Frontal cortex (tissue), 4 donors: ENCODE measurements at places on chromosomes 4 and X. TPM values are rescaled to one million over a fixed set of nuclear protein-coding genes. Genes with fewer than 3 reads are reported as not detected.

FHIP1A gene
- total RNA-seq = 2.0 TPM

GRCh38 chrX:10176121-10177003 is 19.6 kb downstream of the CLCN4 start:
- no peak for DNase-seq

DNA sequence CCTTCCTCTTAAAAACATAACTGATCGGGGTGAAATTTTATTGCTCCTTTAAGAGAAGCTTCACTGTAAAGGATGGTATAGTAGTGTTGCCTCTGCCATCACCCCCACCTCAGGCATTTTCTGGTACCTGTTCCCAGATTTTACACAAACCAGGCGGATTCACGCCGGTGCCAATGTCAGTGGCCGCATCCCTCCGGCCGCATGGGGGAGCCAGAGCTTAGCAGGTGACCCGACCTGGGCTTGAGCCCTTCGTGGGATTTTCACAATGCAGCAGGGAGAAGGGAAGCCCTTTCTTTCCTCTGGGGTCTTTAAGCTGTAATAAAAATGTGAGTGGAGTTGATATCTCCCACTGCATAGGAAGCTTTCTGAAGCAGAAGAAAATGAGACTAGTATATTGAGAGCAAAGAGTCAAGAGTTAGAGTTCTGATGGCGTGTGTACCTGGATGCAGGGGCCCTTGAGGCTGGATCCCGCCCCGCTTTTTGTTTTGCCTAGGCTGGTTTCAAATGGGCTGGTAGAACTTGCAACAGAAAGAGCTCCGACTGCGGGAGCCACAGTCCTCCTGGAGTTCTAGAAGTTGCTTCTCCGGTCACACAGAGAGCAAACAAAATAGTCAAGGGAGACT is 59.4 kb downstream of the POLR2B start:
- no peak for DNase-seq

- DNase-seq = no peak
These were observed 4.8 kb upstream of the SYNPO2 start for GRCh38 chr4:118883861-118884260.

DNA sequence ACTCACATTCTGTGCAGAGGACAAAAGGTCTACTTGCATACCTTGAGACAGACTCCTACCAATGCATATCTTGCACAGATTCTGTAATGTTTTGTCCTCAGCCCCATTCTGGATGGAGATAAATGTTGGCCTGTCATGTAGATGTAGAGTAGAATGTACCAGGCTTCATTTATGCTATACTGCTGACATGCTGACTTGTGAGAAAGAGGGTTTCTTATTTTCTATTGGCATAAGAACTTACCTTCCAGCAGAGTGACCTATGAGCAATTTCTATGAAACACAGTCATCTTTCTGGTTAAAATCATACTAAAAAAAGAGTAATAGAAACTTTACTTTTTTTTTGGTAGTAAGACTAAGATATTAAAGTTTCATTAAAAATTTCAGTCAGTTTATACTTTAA is 17.2 kb downstream of the SLC4A4 start:
- no peak for DNase-seq

GRCh38 chr4:157004279-157005161 is 32.9 kb upstream of the PDGFC start:
- no peak for DNase-seq

GRCh38 chrX:23953908-23954269 is 46.1 kb downstream of the CXorf58 start:
- no peak for DNase-seq

DNA sequence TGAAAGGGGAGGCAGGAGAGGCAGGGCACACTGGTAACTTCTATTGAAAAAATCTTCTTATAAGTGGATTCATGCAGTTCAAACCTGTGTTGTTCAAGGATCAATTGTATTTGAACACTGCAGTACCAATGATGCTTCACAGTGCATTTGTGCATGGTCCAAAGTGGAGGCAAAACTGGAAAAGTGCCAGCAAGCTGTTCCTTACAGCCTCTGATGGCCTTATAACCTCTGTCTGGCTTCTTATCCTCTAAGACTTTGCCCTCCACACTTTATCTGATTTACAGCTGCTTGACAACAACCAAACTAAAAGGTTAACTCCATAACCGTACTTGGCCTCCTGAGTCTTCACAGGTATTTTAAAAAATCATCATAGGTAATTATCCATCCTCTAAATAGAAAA is 40.4 kb downstream of the MAGEB17 start:
- no peak for DNase-seq

DNA sequence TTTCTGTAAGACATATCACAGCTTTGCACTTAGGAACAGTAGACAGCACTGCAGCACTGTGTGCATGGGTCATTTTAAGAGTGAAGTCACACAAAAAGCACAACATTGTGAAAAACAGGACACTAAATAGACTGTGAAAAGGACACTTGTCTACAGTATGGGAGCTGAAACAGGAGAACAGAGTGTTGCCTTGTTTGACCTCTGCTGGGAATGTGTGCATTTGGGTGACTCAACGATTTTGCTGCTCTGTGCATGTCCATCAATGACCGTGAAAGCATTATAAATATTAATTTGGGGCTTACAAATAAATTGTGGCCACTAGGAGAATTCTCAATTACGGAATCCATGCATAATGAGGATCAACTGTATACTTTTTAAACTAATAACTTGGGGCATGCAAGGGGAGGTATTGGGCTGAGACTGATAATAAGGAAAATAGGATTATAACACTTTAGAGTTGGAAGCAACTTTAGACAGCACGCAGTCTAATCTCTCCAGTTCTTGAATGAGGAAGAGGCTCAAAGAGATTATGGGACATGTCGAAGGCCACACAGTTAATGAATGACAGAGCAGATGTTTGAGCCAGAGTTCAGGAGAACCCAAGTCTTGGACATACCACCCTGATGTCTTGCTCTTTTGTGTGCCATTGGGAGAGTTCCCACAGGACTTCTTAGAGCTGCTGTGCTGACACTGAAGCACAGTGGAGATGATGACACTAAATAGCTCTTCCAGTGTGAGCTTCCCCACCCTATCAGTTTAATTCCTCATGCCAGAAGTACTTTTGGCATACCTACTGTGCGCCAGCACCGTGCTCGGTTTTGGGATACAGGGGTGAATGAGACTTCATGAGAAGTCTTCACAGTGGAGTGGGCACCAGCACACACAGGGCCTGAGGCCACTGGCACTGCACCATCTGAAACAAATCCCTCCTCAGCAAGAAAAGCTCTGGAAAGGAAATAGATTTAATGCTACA is 79.3 kb downstream of the FRAS1 start:
- no peak for DNase-seq

DNA sequence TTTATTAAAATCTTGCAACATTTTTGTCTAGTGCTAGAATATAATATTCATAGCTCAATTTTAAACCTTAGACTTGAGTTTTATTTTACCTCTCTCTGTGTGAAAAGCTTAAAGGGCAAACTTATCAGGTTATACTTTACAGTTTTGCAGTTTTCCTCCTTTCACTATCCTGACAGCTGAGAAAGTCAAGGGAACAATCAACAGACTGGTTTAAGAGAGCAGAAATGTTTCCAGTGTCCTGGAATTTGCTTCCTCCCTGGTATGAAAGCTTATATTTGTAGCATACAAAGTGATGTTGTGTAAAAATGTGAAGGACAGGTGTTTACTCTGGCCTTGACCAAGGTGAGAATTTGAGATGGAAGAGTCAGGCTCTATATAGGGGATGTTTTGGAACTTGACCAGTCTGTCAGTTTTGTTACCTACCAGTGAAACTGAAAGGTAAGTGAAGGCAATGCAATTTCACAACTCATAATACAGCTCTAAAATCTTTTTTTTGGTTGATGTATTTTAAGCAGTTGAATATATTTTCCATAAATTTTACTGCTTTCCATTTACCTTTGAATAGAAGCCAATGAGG is 64.6 kb downstream of the FHIP1A start:
- DNase-seq = no peak

DNA sequence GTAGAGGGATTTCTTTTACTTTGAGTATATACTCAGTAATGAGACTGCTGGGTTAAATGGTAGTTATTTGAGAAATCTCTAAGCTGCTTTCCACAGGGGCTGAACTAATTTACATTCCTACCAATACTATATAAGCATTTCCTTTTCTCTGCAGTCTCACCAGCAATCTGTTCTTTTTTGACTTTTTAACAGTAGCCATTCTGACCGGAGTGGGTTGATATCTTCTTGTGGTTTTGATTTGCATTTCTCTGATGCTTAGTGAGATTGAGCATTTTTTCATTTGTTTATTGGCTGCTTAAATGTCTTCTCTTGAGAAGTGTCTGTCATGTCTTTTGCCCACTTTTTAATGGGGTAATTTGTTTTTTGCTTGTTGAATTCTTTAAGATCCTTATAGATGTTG is 43.3 kb downstream of the SPCS3 start:
- DNase-seq = no peak

- no peak for DNase-seq
These were observed 473 bp upstream of the VAMP7 start for GRCh38 chrX:155880586-155881157.

PDLIM3 gene
- total RNA-seq = 14.3 TPM

- DNase-seq = no peak
These were observed 2.5 kb downstream of the VBP1 start for GRCh38 chrX:155218777-155219176.

RNF175 gene
- total RNA-seq = 31.0 TPM

- no peak for DNase-seq
These were observed 203.7 kb downstream of the NSUN7 start for GRCh38 chr4:40953283-40954087.

DNA sequence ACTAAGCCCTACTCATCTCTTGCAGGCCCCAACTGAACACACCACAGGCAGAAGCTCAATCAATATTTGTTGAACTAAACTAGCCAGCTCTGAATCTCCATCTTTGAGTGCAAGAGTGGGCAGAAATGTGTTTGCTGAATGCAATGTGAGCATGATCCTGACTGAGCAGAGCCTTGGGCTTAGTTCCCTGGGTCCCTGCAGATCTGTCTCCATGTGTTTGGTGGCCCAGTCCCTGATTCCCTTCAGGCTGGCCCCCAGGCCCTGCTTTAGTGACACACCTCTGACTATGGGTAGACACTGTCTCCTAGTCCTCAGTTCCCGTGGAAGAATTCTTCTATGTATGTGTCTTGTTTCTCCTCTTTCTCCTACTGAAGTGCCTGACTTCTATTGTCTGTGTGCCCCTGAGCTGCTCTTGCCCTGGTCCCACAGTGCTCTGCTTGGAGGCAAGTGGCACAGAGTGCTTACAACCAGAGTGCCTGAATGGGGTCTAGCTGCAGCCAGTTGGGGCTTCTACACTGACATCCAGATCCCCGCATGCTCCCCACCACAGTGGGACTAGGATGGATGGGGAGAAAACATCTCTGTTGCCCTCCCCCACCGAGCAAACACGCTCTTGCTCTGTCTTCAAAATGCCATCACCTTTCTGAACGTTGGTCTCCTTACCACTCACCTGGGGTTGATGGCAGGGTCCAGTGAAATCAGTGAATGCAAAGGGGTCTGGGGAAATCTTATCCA is 9.3 kb downstream of the PJA1 start:
- no peak for DNase-seq

GRCh38 chrX:72314881-72315280 is 9.2 kb upstream of the CITED1 start:
- DNase-seq = no peak

GRCh38 chr4:21366840-21367239 is 581.7 kb downstream of the KCNIP4 start:
- DNase-seq = no peak

MAGEB10 gene
- not detected for total RNA-seq

DNA sequence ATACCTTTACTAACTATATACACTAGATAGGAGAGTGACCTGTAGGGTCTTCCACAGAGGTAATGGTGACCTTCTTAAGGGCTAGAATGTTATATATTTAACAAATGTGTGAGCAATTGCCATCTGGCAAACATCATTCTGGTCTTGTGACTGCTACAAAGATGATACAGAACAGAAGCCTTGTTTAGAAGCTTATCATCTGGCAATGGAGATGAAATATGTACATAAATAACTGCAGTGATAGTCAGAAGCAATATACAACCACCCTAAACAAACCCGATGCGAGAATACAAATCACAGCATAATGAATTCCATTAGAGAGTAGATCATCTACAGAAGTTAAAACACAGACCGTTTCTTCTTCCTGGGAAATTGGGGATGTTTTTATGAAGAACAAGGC is 952.7 kb upstream of the SLIT2 start:
- DNase-seq = no peak

DNA sequence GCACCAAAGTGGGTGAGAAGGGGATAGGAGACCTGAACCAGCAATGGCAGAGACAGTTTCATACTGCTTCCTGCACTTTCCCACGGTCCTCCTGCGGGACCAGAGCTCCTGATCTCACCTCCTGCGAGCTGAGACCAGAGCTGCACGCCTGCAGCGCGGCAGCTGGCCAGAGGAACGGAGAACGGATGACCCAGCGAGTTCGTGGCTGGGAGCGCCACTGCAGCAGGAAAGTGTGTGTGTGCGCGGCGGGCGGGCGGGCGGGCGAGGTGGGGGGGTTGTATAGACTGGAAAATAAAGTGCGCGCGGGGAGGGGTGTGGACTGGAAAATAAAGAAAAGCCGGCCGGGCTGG is 16.5 kb downstream of the MCF2 start:
- no peak for DNase-seq

DNA sequence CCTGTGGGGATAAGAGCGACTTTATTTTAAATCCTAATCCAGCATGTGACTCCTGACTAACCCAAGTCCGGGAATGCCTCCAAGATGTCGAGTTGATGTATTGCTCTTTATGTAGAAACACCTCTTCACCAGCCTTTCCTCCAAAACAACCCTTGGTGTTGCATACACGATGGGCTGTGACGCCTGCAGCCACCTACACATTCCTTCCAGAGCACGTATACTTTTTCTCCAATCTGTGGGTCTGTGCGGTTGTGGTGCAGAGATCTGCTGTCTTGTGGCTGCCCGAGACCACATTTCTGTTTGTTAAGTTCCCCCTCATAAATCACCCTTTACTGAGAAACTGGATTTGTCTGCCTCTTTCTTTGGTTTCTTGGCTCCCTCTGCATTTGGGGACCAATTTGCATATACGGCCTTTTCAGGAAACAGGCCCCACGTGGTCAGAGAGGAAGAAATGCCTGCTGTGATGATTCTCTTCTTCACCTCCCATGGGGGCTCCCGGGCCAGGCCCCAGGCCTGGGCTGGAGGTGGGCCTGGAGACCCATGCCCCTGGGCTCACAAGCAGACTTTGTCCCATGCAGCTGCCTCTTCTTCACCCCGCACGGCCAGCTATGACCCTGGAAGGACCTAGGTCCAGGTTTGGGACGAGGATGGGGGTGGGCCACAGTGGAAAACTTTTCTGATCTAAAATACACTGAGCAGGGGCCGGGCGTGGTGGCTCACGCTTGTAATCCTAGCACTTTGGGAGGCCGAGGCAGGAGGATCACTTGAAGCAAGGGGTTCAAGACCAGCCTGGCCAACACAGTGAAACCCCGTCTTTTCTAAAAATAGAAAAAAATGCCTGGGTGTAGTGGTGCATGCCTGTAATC is 21.4 kb upstream of the AFAP1 start:
- no peak for DNase-seq

ZNF185 gene
- total RNA-seq = 2.4 TPM

CCDC110 gene
- 0.41 TPM for total RNA-seq
